ENCODE measurements at places on chromosomes 16 and 17.
A peak's percentile ranks its signal among the peaks of the same experiment; 100 is the strongest.

GRCh38 chr16:84109598-84110335, 7.0 kb downstream of the MBTPS1 start:
- no peak for DNase-seq

DNA sequence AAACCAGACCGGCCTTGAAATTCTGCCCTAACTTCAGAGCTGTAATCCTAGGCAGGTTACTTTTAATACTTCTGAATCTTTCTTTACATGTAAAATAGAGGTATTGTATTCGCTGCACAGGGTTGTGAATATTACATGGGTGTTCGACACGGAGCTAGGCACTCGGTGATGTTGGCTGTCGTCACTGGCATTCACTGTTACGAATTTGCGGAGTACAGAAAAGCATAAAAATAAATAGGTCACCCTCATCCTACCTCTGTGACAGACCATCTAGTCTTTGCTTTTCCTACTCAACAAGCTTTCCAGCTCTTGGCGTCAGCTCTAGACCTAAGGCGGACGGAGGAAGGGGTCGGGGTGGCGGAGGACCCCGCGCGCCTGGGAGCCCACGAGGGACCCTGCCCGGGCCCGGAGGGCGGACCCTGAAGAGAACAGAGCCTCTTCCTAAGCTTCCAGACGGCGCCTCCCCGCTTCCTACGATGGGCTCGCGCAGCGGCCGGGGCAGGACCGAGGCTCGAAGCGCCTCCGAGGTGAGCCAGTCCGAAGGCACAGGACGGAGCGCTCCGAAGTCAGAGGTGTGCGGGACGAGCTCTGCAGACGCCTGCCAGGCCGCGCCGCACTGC, 879 bp upstream of the SPG7 start:
- DNase-seq: no peak

- DNase-seq: no peak
Measured at GRCh38 chr17:29584452-29585079, 4.9 kb downstream of the GIT1 start.

DNA sequence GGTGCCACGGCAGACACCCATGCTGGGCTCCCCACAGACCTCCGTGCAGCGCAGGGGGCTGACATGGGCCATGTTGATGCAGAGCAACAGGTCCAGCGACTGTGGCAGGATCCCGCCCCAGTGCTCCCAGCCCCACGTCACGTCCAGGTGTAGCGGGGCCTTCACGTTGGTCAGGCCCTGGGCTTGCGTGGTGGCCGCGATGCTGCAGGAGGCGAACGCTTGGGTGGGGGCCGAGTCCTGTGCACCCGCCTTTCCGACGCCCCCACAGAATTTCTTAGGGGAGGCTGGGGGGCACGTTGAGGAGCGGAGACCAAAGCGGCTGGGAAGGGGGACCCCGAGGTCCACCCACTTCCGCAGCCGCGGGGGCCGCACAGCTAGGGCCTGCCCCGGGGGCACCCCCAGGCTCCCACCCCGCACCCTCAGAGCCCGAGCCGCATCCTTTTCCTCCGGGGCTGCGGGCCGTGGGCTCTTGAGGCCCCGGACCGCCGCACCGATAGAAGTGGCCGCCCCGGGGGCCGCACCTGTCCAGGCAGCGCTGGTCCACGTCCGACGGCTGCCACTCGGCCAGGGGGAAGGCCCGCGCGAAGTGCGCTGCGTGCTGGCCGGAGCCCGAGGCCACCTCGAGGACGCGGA, 416 bp downstream of the METTL26 start:
- DNase-seq: no peak

GRCh38 chr16:57577691-57578224, 35.3 kb downstream of the ADGRG5 start:
- DNase-seq: no peak

GRCh38 chr17:62629556-62630364, 2.3 kb downstream of the MRC2 start:
- DNase-seq: no peak

DNA sequence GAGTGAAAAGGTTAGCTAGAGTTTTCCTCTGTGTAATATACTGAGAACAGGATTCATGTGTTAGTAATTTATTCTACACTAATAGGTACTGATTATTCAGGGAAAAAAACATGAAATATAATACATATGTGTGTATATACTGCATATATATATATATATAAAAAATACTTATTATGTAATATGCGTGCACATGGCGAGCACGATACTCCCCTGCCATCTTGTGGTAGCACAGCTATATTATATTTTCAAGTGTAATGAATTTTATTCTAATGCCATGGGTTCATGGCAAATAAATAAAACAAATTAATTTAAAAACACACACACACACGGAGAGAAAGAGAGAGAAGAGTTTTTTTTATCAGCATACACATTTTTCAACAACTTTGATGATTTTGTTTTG, 460.6 kb downstream of the KCNJ2 start:
- no peak for DNase-seq

GRCh38 chr17:28335959-28336871, 654 bp downstream of the TNFAIP1 start:
- peak; percentile 89 for DNase-seq

DNA sequence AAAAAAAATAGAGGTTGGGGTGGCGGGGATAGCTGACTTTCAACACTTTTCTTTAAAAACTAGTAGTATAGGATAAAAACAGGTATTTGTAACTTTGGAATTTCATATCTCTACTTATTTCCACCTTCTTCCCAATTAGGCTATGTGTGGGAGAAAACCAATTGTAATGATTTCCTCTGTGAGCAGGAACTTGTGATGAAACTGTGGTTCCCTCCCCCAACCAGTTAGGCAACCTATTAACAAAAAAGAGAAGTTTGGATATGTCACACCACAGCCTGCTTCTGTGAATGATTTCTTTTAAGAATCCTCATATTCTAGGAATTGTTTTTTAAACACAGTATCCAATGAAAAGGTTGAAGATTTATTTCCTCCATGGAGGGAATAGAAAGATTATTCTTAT, 1.9 kb downstream of the IGSF6 start:
- no peak for DNase-seq

- DNase-seq: no peak
Measured at GRCh38 chr17:73592079-73592415, 52.2 kb downstream of the SDK2 start.

DNA sequence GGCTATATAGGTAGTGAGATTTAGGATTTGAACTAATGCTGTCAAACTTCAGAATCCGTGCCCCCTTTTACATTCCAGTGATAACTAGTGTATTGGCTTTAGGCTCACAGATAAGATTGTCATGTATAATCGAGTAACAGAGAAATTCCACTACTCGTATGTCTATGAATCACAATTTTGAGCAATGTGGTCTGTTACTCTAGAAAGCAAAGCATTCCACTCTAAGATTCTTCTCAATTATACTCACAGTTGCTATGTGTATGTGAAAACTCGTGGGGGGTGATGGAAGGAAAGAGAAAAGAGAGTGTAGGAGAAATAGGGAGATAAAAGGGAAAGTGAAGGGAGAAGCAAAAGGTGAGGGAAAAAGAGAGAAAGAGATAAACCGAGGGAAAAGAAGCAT, 1175.1 kb upstream of the GOT2 start:
- peak; percentile 40 for DNase-seq

GRCh38 chr17:57888311-57889216, 38.7 kb upstream of the MRPS23 start:
- no peak for DNase-seq

DNA sequence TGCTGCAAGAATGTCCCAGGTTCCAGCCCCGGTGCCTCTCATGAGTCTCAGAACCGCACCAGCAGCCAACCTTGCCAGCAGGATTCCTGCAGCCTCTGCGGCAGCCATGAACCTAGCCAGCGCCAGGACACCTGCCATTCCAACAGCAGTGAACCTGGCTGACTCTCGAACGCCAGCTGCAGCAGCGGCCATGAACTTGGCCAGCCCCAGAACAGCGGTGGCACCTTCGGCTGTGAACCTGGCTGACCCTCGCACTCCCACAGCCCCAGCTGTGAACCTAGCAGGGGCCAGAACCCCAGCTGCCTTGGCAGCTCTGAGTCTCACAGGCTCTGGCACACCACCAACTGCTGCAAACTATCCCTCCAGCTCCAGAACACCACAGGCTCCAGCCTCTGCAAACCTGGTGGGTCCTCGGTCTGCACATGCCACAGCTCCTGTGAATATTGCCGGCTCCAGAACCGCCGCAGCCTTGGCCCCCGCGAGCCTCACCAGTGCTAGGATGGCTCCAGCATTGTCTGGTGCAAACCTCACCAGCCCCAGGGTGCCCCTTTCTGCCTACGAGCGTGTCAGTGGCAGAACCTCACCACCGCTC, 9.8 kb downstream of the ELOB start:
- no peak for DNase-seq

GRCh38 chr17:4329838-4330237, 36.6 kb downstream of the UBE2G1 start:
- DNase-seq: peak; percentile 98

- DNase-seq: no peak
Measured at GRCh38 chr17:8392674-8393469, 4.8 kb downstream of the RNF222 start.

DNA sequence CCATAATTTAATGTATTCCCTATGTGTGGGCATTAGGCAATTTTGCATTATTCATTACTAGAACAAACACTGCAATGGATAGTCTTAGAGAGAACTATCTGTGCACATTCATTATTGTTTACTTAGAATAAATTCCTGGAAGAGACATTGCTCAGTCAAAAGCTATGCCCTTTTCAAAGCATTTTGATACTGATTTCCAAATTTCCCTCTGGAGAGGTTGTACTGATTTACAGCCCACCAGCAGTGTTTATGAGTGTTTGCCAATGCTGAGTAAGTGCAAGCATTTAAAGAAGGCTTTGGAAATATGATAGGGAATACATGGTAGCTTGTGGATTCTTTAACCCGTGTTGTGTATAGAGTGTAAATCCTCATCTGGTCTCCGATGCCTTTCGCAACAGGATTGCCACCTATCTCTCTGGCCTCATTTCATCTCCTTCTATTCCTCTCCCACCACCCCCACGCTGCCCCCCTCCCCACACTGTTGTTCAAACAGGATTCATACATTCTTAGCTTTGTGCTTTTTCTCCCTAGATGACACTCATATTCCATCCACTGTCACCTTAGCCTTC, 33.4 kb upstream of the MMD start:
- DNase-seq: peak; percentile 97

DNA sequence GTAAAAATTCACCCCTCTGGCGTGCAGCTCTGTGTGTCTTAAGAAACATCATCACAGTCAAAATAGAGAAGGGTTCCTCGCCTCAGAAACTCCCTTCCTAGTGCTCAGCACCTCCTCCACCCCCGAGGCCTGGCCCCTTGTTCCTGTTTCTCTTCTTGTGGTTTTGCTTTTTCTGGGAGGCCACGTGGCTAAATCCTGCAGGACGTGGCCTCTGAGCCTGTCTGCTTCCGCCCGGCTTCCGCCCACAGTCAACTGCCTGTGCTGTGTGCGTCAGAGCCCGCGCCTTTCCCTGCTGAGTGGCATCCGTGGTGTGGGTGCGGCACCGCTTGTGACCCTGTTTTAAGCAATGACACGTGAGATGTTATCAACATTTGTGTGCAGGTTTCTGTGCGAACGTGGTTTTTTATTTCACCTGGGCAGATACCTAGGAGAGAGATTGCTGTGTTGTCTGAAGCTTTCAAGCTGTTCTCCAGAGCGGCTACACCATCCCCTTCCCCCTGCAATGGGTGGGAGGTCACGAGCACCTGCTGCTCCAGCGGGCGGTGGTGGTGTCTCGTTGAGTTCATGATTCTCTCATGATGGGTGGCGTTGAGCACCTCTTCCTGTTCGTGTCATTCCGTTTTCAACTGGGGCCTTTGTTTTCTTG, 21.7 kb downstream of the ACSF3 start:
- no peak for DNase-seq

DNA sequence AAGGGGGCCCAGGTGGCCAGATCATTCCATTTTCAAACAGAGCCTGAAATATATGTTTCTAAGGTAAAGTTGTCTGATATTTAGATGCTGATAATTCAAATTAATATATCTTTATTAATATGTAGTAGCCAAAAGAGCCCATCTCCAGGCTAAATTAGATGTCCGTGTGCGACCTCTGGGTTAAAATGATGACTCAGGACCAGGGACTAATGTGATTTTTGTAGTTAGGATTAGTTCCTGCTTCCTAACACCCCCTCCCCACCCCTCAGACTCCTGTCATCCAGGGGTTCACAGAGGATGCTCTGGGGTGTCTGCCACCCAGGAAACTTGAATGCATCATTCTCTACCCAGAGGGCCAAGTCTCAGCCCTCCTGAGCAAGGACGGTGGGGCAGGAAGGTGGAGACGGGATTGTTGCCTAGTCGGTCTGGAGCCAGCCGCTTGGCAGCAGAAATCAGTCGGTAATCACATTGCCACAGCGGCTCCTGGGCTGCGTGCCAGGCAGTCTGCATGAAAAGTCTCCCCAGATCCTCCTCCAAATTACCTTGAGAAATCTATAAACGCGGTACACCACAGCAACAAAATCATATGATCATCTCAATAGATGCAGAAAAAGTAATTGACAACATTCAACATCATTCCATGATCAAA, 29.8 kb downstream of the CNGB1 start:
- DNase-seq: no peak

DNA sequence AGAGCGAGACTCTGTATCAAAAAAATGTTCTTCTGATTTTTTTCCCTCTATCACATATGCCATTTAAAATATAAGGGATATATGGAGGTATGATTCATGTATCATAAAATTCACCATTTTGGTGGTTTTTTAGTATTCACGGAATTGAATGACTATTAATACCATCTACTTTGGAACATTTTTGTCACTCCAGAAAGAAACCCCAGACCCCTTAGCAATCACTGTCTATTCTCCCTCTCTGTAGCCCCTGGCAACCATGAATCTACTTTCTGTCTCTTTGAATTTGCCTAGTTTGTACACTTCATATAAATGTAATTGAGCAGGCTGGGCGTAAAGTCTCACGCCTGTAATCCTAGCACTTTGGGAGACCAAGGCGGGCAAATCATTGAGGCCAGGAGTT, 75.9 kb downstream of the PRKCA start:
- peak; percentile 87 for DNase-seq

DNA sequence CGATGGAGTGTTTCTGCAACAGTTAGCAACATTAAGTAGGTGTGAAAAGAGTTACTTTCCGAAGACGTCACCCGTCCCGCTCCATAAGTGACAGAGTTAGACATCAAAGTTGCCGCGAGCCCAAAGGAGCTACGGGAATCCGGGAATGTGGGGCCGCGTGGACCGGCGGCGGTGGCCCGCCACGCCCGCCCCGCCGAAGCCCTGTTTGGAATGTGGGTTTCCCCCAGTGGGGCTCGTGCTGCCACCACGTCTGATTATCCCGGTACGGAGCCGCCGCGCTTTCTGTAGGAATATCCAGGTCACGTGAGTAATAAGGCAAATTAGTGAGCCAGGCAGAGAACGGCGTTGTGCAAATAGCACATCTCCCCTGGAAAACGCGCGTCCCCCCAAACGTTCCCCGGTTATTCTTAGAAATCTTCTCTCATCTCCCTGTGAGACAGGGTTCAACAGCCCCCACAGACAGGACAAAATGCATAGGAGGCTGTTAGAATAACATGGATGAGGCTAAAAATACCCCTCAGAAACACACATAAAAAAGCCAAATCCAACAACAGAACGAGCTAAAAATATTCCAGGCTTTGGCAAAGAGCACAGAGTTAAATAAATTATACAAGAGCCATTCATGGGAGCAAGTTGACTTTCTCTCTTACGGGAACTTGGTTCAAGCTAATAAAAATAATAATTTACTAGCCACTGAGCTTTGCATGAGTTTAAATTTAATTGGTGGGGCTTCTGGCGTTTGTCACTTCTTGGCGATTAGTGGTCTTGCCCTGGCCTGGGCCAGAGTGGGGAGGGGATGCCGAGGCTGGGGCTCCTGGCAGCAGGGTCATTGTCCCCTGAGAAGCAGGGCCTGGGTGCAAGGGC, 8.6 kb downstream of the BAHCC1 start:
- DNase-seq: peak; percentile 75

GRCh38 chr17:73293480-73293911, 18.3 kb downstream of the CDC42EP4 start:
- DNase-seq: peak; percentile 68
